ENCODE measurements at places on chromosomes 4 and X.

DNA sequence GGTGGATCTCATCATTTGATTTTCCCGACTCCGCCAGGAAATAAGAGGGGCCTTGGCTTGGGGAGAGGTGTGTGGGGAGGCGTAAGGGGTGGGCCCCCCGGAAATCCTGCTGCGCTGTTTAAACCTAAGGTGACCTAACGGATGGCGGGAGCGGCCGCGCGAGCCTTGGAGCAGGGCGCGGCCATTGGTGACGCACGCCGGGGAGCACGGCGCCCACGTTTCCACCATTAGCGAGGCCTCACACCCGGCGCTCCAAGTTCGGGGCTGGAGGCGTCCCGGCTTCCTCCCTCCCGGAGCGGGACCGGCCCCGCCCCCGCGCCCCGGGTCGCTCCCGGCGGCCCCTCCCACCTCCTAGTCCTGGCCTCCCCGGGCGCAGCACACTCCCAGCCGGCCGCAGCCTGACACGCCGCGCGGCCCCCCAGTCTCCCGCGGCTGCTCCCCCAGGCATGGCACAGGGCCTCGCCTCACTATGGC is at the start of gene SMS:
Gene SMS (plus strand): TSS at position 354 of the 474 bp plus-strand sequence. CDS start 116 bp downstream, at position 470.
- peak; percentile 67 for DNase-seq

- peak; percentile 30 for DNase-seq
These were observed 2.9 kb upstream of the FAT1 start for GRCh38 chr4:186726426-186727168.

GRCh38 chr4:8338351-8338961 is 68.9 kb downstream of the HTRA3 start:
- DNase-seq = no peak

DNA sequence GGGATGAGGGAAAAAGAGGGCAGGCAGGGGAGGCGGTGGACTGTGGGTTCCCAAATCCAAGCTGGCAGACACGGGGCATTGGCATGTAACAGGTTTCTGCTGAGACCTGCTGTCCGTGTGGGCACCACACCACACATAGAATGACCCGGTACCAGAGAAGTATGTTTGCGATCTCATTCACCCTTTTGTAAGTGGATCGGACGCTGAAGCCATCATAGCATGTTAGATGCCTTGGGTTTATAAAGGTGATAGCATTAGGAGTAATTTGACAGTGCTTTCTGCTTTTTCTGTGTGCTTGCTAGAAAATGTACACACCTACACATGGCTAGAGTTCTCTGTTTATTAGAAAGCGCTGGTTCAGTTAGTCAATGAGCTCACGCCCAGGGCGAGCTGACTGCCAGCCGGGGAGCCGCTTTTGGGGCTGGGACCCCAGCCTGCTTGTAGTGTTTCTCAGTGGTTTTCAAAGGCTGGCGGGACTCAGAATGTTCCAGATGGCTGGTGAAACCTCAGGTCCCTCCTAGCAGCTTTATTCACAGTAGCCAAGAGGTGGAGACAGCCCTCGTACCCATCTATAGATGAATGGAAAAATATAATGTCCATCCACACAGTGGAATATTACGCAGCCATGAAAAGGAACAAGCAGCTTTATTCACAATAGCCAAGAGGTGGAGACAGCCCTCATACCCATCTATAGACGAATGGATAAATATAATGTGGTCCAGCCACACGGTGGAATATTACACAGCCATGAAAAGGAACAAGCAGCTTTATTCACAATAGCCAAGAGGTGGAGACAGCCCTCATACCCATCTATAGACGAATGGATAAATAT is 579 bp downstream of the IL3RA start:
- no peak for DNase-seq

DNA sequence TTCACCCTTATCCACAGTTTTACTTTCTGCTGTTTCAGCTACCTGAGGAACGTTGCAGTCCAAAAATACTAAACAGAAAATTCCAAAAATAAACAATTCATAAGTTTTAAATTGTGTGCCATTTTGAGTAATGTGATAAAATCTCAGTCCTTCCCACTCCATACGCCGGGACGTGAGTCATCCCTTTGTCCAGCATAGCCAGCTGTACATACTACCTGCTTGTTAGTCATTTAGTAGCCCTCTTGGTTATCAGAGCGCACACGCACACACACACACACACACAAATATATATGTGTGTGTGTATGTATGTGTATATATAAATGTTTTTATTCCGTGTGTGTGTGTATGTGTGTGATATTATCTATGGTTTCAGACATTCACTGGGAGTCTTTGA is 4.8 kb upstream of the CCSER1 start:
- DNase-seq = no peak

- no peak for DNase-seq
These were observed 98.4 kb upstream of the MAGEE2 start for GRCh38 chrX:75883446-75883845.

GRCh38 chr4:7007944-7008343 is 35.2 kb upstream of the TADA2B start:
- no peak for DNase-seq
